H7 (cell line): ENCODE measurements at places on chromosomes 7 and 10.

DNA sequence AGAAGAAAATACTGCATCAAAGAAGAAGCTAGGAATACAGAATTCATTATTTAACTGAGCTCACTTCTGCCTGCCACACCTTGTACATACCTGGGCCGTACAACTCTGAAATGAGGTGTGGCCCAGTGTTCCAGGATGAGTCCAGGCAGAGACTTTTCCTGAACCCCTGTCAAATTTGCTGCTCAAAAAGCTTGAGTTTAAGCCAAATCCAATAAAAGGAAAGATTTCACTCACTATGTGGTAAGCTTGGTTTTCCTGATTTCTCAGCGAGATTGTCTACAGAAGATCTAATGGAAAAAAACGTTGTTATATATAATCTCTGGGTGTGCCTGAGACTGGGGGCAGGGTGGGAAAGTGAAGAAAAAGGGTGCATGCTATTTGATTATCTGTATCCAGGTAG is 72.1 kb upstream of the EGFR start:
- no peak for DNase-seq

GRCh38 chr10:7813481-7813880 is 4.8 kb upstream of the TAF3 start:
- no peak for DNase-seq

GRCh38 chr10:71419750-71420149 is 23.0 kb downstream of the CDH23 start:
- DNase-seq: no peak

DNA sequence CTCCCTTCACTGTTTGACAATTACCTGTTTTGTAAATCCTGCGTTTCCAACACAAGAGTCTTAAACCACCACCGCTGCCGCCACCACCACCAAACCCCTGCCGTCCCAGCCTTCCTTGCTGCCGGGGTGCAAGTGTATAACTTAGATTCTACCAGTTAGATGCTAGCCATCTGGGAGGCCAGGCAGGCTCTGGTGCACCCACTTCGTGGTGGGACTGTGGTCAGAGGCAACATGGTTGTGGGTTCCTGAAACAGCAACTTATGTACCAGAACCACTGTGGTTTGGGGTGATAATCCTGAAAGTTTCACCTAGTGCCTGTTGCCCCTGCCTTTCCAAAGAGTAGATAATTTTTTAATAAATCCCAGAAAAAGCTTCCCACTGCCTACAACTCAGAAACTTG is 510.5 kb downstream of the CCSER2 start:
- no peak for DNase-seq
